ENCODE measurements at places on chromosomes 3 and 15.

- DNase-seq = no peak
Measured at GRCh38 chr3:149368674-149369497, 8.6 kb downstream of the TM4SF1 start.

GRCh38 chr3:171284308-171285075, 175.7 kb downstream of the TNIK start:
- no peak for DNase-seq

GRCh38 chr15:25775317-25775912, 87.7 kb downstream of the ATP10A start:
- no peak for DNase-seq

- no peak for DNase-seq
Measured at GRCh38 chr3:11522398-11522715, 121.4 kb downstream of the VGLL4 start.
